CD8-positive, alpha-beta T cell (primary cell): ENCODE measurements at places on chromosomes 5 and 9.

DNA sequence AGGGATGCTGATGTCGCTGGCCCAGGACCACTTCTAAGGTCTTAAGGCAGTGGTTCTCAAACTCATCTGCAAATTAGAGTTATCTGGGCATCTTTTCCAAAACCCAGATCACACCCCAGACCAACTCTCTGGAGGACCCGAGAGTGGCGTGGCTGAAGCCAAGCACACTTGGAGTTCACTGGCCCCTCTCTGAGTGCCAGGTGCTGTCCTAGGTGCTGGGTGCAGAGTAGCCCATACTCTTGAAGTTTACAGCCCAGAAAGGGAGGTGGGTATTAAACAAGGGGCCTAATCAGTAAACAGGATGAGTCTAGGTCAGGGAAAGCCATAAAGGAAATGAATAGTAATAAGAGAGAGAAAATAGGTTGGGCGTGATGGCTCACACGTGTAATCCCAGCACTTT is 17.6 kb downstream of the CAMK2A start:
- no peak for DNase-seq

- no peak for DNase-seq
Observed at GRCh38 chr5:31417512-31417911, 114.4 kb downstream of the DROSHA start.

DNA sequence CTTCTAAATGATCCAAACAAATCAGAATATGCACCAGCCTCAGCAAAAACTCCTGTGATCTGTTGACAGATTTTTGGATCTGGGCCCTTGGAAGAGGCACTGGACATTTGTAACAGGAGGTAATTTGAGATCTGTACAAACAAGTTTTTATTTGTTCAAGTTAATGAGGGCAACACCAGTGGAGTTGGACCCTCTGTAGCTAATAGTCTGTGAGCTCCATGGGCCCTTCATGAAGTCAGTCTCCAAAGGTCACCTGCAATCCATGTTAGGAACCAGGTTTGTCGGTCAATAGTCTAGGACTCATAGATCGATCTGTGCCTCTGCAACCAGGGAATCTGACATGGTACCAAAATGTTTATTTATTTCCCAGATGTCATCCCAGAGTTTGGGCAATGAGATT is 40.9 kb downstream of the PAM start:
- DNase-seq, result no peak

GRCh38 chr9:123445981-123446610 is 90.1 kb downstream of the CRB2 start:
- DNase-seq, result no peak

GRCh38 chr5:94941122-94941755 is 322.8 kb downstream of the SLF1 start:
- no peak for DNase-seq
